Ovary (tissue), 10 donors: ENCODE measurements at places on chromosomes 16 and 17. TPM values are rescaled to one million over a fixed set of nuclear protein-coding genes. Genes with fewer than 3 reads are reported as not detected.
A peak's percentile ranks its signal among the peaks of the same experiment; 100 is the strongest.

The RNF166 gene
- total RNA-seq: 26.2 TPM

DNA sequence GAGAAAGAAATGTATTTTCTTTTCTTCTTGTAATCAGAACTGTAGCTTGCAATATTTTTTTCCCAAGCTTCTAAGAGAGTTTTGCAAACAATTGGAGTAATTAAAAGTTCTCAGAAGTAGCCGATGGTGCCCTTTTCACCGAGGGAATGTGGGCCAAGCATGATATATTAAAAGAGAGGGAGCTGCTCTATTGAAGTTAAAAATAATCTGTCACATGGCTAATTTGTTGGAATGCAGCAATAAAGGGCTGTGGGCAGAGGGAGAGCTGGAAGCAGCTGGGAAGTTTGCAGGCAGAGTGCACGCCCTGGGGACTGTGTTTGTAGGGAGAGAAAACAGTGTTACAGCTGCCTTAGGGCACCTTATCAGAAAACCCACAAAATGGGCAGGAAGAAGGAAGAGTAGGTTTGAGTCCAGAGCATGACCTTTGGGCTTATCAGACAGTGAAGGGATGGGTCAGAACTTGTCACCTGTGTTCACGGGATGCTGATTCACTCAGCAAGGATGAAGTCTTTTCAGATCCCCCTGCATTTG is 18.5 kb upstream of the TERF2 start:
- DNase-seq: no peak
- H3K36me3 ChIP-seq: no peaks in the 10 kb centered on the region
- no peak overlapping the region for H3K4me3 ChIP-seq
- H3K4me1 ChIP-seq: peaks cover 7% of the 10 kb centered on the region
- H3K27ac ChIP-seq: peak overlapping the region; percentile 4

The ABCC12 gene
- total RNA-seq: not detected

GRCh38 chr17:9725575-9725974 is 65.8 kb downstream of the DHRS7C start:
- no peak for DNase-seq
- no peaks in the 10 kb centered on the region for H3K27me3 ChIP-seq
- no peak overlapping the region for H3K27ac ChIP-seq
- H3K36me3 ChIP-seq: no peaks in the 10 kb centered on the region

The CD300E gene
- 0.15 TPM for total RNA-seq

DNA sequence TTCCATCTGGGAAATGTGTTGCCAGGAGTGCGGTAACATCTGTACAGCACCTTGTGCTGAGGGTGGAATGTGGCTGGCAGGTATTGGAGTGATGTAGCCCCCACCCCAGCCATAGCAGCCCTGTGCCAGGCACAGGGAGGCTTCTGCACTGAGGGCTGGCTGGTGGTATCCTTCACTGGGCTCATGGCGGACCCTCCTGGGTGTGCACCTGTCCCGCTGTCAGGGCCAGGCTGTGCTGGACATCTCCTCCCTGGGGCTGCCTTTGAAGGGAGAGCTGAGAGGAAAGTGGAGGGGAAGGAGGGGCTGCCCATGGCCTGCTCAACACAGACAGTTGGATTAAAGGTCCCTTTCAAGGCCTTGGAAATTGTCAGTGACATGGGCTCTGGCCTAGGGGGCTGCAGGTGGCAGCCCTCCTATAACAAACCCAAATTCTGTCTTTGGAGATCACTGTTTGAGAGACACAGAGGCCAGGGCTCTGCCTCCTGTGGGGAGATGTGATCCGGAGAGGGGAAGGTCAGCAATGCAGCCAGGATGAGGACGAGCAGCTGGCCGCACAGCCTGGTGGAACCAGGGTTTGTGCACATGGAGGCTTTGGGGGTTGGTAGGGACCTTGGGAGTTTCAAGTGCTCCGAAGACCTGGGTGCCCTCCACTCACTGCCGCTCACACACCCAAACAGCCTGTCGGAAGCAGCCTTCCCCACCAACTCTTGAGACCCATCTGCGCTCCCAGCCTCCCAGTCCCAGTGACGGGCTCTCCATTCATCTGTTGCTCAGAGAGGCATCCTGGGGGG is 22.8 kb downstream of the NKD1 start:
- no peak for DNase-seq
- peaks cover 17% of the 10 kb centered on the region for H3K4me1 ChIP-seq
- no peaks in the 10 kb centered on the region for H3K27me3 ChIP-seq
- no peak overlapping the region for H3K4me3 ChIP-seq
- no peak overlapping the region for H3K27ac ChIP-seq

- H3K4me3 ChIP-seq: no peak overlapping the region
- no peak overlapping the region for H3K27ac ChIP-seq
- peaks cover 16% of the 10 kb centered on the region for H3K4me1 ChIP-seq
- H3K27me3 ChIP-seq: no peaks in the 10 kb centered on the region
- H3K36me3 ChIP-seq: no peaks in the 10 kb centered on the region
- no peak for DNase-seq
Measured at GRCh38 chr16:81515281-81515680, 70.7 kb downstream of the CMIP start.

- H3K4me3 ChIP-seq: no peak overlapping the region
- peaks cover 2% of the 10 kb centered on the region for H3K4me1 ChIP-seq
- H3K36me3 ChIP-seq: no peaks in the 10 kb centered on the region
- no peak overlapping the region for H3K27ac ChIP-seq
Measured at GRCh38 chr17:9291912-9292560, 270.7 kb downstream of the NTN1 start.

The TERB1 gene
- total RNA-seq: not detected
